SK-N-SH treated with all-trans-retinoic acid at 6 μM for 48 hours (cell line): ENCODE measurements at places on chromosomes 3 and 15.

DNA sequence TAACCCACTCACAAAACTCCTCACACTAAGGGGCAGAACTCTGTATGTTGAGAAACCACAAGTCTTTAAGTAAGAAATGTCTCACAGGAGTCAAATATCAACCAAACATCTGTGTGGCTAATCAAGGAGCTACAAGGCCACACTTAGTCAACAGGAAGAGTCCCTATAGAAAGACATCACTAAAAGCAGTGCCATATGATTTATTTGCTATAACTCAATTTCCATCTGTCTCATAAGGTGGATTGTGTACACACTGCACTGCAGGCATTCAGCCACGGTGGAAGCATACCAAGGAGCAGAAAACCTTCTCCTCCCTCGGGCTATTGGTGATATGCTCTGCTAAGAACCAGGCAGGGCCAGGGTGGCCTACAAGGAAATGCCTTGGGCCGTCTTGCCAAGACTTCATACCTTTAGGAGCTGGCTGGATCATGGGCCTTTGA is 197.6 kb upstream of the CFAP20DC start:
- no peak for ATAC-seq

DNA sequence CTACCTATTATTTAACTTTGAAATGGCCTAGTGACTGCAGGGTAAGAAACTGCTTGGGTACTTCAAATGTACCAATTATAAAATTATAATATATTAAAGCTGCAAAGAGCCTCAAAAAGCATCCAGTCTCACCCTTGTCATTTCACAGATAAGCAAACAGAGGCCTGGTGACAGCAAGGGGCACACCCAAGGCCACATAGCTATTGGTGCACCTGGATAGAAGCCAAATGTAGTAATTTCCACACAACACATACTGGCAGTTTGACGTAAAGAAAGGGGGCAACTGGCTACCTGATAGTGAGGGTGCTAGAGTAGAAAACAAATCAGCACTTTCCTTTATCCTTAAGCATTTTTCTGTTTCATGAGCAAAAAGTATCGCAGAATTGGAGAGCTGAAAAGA is 51.1 kb downstream of the IFT57 start:
- no peak for ATAC-seq

DNA sequence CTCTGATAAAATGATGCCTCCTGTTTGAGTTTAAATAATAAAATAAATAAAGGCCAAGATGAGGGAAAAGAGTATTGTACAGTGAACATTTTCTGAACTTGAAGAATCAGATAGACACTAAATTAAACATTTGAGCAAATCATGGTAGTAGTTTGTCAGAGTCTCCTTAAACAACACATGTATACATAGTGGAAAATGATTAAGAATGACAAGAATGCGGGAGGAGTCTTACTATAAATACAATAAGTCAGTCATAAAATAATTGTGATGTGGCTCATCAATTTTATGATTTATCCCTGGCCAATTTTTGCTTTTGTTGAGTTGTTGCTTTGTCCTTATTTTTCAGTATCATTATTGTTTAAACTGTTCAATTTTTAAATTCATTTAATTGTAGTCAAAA is 158.0 kb upstream of the TMC3 start:
- ATAC-seq, result no peak

DNA sequence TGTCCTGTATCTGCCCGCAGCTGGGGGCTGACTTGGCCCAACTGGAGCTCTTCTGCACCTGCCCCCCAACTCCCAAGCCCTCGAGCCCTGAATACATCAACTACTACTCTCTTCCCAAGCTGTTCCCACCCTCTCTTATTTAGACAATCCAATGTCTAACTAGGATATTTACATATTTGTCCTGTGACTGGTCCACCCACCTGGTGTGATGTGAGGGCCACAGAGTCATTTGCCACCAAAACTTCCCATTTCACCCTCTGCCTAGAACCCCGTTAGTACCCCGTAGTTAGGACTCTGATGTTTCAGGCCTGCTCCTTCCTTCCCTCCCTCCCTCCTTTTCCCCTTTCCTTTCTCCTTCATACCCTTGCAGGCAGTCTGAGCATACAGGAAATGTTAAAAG is 6.4 kb downstream of the CPLX3 start:
- ATAC-seq, result no peak

DNA sequence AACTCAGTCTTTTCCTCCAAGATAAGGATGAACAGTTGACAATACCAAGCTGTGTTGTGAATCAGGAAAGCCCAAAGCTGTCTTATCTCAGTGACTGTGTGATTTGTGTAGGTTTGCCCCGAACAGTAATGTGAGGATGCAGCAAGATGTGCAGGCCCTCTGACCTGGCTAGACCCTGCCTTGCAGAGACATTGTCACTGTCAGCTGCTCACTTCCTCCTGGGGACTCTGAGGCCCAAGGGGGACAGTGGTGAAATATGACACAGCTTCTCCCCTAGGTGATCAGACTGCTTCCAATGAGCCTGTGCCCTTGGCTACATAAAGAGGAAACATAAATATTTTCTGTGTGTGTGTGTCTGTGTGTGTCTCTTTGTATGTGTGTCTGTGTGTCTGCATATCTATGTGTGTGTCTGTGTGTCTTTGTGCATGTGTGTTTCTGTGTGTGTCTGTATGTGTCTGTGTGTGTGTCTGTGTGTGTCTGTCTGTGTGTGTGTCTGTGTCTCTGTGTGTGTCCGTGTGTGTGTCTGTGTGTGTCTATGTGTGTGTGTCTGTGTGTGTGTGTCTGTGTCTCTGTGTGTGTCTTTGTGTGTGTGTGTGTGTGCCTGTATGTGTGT is 21.7 kb downstream of the LRRK1 start:
- ATAC-seq, result no peak

DNA sequence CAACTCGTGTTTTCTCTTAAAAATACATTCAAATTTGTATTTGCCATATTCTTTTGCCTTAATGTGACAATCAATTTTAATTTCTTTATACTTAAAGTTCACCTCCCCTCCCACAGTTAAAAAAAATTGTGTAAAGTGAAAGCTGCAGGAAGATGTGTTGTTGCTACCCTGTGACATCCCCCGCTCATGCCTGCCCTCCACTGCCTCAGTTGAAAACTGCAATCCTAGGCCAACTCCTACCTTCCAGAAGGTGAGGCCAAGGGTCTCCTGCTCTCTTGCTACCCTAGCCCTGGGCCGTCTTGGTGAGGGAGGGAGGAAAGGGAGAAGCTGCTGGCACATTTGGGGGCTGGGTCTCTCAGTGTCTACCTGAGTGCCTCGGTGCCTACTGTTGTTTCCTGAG is 57.0 kb upstream of the CMTM7 start:
- 0 out of 3 replicates have a peak, but pooled peaks have one; percentile 38 for ATAC-seq

DNA sequence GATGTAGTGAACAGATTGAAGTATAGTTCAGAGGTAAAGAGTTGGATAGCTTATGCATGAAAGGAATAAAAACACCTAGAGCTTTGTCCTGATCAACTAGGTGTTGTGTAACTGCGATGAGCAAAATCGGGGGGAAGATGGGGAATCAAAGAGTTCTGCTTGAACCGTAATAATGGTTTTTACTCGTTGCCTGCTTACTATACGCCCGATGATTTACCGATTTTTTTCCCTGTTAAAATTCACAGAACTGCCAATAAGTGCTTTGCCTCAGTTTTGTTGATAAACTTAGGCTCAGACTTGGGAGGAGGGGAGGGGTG is 783 bp upstream of the DNAJB11 start:
- no peak for ATAC-seq

GRCh38 chr3:127541320-127541719 is 49.2 kb downstream of the TPRA1 start:
- ATAC-seq, result no peak

- no peak for ATAC-seq
Measured at GRCh38 chr3:179133575-179133974, 14.6 kb upstream of the PIK3CA start.

DNA sequence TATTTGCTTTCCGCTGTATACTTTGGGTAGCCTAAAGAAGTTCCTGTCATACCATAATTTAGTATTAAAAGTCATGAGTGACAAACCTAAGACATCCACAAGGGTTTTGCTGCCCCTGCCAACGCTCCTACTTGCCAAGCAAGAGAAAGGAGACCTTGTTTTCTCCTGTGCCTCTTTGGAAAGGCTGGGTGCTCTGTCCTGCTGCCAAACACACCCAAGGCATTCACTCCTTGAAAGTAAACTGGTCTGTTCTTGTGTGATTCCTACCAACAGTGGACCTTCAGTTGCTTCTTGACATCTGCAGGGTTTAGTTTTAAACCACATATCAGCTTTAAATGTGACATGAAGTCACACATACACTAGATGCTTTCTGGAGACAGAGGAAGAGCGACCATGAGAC is 295.4 kb downstream of the SLC9A9 start:
- no peak for ATAC-seq

- ATAC-seq, result no peak
Measured at GRCh38 chr3:53216723-53217122, 39.1 kb downstream of the TKT start.

DNA sequence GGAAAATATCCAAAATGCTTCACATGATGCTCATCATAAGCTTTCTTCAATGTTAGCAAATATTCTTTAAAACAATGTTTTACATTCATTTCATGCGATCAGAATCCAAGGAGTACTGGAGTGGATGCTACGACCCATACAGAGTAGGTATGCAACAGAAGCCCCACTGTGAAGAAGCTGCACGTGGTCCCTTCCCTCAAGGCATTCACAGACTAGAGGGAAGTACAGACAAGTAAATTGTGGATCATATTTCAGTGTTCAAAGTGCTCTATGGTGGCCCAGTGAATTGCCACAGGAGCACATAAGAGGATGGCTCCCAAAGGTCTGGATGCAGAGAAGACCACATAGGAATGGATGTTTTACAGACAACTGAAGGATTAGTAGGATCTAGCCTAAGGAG is 789.9 kb downstream of the IGSF11 start:
- ATAC-seq, result no peak

DNA sequence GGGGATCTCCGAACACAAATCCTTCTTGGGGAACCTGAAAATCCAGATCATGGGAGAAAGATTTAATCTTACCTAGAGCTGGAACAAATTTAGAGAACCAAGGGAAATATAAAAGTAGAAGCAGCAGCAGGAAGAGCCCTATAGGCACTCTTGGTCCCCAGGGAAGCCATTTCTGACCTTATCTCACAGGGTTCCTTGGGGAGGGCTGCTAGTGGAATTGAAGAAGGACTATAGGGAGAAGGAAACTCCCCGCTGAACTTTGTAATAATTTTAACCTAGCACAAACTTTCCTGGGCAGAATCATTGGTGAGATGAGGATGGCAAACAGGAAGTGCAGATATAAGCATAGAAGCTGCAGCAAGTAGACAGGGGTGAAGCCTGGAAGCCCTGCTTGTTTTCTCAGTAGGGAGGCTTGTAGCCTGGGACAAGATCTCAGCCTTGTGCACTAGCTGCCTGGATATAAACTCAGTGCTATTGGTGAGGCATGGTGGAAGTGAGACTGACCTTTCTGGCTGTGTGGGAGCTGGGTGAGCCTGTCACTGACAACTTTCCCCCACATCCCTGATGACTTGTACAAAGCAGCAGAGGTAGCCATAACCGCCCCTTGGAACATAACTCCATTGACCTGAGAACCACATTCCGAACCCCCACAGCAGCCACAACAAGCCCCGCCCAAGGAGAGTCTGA is 343.0 kb upstream of the TGFBR2 start:
- ATAC-seq, result no peak

- ATAC-seq, result no peak
Measured at GRCh38 chr15:40959331-40960141, 6.3 kb downstream of the CHAC1 start.

- no peak for ATAC-seq
Measured at GRCh38 chr15:40372981-40373380, 9.5 kb upstream of the KNSTRN start.

DNA sequence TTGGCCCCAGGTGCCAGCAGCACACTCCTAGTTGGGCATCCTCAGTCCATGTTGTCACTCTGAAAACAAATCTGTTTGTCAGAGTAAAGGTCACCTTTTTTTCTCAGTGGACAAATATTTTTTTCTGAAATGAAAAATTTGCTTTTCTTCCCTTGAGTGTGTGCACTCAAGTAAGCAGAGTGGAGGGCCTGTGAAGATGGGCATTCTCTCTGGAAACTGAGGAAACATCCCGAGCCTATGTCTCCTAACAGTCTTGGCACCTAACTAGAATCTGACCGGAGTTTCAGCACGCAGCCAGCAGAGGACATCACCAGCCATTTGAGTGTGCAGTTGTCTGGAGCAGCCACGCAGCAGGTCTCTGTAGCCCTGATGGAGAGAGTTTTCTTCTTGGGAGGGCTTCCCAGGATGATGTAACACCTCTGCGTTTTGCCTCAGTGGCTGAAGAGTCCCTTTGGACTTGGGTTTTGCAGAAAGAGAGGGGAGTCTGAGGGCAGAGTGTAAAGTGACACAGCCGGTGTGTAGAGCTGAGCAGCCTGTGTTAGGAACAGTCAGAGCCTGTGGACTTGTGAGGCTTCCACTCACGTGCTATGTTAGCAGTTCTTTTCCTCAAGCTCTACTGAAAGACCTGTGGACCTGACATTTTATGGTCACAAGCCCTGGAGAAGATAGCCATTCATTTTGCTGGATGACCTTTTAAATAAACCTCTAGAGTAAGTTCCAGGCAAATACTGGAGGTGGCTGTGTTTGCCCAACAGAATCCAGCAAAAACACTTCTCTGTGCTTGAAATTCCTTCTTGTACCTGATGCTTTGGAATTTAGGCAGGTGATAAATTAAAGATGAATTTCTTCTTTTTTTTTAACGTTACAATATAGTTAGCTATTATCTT is 51.6 kb downstream of the ABHD2 start:
- ATAC-seq, result peak; percentile 47

- peak; percentile 88 for ATAC-seq
Measured at GRCh38 chr3:186108941-186109865, at the start of gene ETV5. ETV5 (minus strand) TSS chr3:186109089; CDS start chr3:186105868, 3,221 bp downstream.

GRCh38 chr3:102132370-102132769 is 283.1 kb downstream of the NFKBIZ start:
- no peak for ATAC-seq

GRCh38 chr3:138921316-138922292 is 25.3 kb downstream of the FOXL2 start:
- ATAC-seq, result peak; percentile 94

DNA sequence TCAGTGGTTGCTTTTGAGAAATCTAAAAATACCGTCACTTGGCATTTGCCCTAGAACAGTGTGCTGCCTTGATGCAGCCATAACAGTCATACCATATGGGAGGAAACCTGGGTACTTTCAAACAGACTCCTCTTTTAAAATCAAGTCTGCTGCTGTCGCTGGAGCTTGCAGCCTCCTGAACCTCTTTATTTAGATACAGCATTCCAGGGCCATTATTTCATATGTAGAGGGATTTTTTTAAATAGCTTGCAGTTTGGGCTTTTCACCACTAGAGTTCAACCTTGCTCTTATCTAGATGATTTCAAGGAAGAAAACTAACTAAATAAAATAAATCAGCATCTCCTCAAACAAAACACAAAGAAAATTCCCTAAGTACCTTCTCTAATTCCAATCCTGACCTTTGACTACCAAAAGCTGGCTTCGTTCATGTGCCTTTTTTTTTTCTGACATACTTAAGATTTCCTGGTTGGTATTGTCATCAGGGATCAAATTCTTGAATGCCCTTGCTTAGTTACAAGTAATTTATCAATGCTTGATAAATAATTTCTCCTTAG is 111.6 kb downstream of the KBTBD8 start:
- ATAC-seq, result peak; percentile 73

- no peak for ATAC-seq
Measured at GRCh38 chr3:175552929-175553328, 693.8 kb downstream of the NAALADL2 start.
